ENCODE measurements at places on chromosomes 16 and 17.

DNA sequence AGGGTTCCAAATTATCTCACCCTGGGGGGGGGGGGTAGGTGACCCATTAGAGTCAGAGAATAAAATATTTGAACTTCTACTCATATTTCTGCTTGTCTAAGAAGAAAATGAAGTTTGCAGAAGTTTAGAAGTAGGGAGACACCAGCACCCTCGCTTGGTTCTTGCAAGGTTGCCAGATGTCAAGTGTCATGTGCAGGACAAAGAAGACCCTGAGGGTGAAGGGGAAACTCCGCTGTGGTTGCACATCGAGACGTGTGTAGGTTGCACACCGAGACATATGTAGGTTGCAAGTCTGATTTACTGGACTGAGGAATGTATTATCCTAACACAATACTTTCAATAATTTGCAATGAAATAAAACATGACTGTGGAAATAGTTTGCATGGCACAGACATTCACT, 42.4 kb upstream of the IRF8 start:
- DNase-seq: no peak

- no peak for DNase-seq
Observed at GRCh38 chr17:77450742-77451244, 310.0 kb downstream of the SEC14L1 start.

DNA sequence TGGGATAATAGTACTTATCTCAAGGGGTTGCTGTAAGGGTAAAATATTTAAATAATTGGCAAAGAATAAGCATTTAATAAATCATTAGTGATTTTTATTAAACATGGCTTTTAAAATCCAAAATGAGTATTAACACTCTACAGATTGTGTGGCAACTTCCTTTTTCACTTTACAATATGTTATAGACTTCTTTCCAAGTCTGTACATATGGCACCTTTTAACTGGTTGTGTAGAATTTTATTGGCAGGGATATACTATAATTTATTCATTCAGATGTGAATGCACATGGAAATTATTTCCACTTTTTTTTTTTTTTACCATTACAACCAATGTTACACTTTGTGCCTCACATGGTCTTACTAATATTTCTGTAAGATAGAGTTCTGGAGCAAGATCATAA, 15.7 kb upstream of the NLRP1 start:
- no peak for DNase-seq

- no peak for DNase-seq
Observed at GRCh38 chr17:75731086-75731715, 9.9 kb downstream of the ITGB4 start.

DNA sequence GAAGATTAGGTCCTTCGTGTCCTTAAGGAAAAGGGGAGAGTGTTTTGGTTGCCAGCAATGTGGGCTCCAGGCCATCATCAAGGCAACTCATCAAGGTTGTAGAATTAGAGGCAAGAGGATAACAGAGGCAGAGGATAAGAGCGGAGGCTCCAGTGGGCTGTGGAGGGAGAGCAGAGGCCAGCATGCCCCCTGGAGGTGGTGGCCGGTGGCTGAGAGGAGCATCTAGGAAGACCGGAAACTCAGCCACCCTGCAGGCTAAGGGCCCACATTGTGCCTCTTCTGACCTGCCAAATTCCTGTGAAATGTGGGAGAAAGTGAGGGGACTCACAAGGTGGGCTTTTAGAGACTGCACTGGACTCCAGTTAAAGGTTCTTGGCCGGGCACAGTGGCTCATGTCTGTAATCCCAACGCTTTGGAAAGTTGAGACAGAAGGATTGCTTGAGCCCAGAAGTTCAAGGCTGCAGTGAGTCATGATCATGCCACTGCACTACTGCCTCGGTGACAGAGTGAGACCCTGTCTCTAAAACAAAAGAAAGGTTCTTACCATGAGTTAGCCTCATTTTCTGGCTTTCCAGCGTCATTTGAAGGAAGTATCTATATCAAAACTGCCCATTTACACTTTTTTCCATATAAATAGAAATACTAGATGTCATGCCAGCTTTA, 62.7 kb upstream of the ADORA2B start:
- DNase-seq: no peak

- no peak for DNase-seq
Observed at GRCh38 chr17:48155889-48156611, 48.5 kb downstream of the SNX11 start.

GRCh38 chr17:68381076-68381900, 76.0 kb downstream of the WIPI1 start:
- no peak for DNase-seq

DNA sequence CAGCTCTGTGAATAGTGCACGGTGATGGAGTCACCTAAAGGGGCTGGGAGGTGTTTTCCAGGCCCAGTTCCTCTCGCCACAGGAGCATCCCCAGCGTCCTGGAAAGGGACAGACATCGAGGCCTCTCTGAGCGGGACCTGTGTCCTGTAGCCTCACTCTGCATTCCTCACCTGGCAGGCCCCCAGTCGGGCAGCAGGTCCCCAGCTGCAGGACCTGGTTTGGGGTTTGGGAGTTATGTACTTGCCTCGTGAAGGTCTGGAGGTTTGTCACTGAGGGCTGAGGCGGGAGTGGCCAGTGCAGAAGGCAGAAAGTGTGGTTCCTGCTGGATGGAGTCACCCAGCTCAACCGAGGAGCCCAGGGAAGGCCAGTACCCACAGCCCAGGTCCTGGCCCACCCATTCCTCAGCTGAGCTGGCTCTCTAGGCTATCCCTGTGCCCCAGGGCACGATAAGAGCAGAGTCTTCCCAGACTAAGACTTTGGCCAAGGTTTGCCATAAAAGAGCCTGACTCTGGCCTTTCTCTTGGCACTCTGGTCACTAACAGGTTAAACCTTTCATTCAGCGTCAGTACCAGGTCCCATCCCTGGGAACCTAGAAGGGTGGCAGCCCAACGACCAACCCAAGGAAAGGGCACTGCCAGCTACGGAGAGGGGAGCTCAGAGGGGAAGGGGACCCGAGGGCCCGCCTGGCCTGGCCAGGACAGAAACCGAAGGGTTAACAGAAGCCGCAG, 24.4 kb downstream of the TBX4 start:
- no peak for DNase-seq

- no peak for DNase-seq
Observed at GRCh38 chr16:72111657-72112451, 18.2 kb downstream of the DHX38 start.

DNA sequence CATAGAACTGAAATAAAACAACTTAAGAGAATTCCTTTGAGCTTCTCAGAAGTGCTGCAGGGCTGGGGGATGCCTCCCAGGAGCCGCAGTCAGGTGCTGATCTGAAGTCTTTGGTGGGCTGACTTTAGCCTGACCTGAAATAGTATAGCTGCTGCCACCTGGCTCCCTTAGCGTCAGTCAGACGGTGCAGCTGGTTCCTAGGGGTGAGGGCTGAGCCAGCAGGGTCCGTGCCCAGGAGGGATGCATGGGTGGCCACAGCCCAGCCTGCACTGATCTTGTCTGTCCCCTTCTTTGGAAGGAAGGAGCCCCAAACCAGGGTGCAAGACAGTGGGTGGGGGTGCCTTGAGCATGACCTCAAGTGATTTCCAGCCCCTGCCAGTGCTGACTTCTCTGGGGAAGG, 11.5 kb downstream of the MAPT start:
- DNase-seq: no peak

GRCh38 chr16:24635900-24636610, 93.4 kb upstream of the TNRC6A start:
- DNase-seq: peak; percentile 99

DNA sequence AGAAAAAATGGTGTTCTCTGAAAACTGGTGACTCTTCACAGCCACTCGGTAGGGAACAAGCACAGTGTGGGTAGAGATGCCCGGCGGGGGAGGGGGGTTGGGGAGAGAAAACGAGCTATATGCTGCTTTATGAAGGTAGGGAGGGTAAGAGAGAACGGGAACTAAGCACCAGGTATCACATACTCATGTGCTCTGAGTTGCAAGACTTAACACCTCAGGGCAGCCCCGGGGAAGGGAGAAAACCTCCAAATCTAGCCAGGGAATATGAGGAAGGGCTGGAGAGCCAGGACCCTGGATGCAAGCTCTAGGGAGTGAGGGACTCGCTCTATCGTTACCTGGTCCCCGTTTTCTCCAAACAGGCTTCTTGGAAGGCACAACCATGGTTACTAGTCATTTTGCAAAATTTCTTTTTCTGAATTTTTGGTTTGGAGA, 35.3 kb downstream of the HIC1 start:
- no peak for DNase-seq

GRCh38 chr17:19386974-19387920, at the start of gene MFAP4:
MFAP4 (minus strand) TSS chr17:19387190; CDS start chr17:19387155, 35 bp downstream.
- no peak for DNase-seq

DNA sequence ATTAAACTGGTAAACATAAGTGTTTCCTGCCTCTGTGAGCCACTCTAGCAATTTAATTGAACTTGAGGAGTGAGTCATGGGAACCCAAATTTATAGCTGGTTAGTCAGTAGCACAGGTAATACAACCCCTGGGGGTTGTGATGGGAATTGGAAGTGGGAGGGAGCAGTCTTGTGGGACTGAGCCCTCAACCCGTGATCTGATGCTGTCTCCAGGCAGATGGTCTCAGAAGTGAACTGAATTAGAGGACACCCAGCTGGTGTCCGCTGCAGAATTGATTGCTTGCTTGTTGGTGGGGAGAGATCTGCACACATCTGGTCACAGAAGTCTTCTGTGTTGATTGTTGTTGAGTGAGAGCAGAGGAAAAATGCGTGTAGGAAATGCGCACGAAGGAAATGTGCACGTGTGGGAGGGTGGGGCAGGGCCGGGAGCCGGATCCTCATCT, 7.7 kb upstream of the ST6GALNAC2 start:
- no peak for DNase-seq

GRCh38 chr17:80071116-80071841, 30.1 kb upstream of the GAA start:
- DNase-seq: no peak

GRCh38 chr17:3888343-3889171, 4.3 kb downstream of the CAMKK1 start:
- DNase-seq: peak; percentile 91

DNA sequence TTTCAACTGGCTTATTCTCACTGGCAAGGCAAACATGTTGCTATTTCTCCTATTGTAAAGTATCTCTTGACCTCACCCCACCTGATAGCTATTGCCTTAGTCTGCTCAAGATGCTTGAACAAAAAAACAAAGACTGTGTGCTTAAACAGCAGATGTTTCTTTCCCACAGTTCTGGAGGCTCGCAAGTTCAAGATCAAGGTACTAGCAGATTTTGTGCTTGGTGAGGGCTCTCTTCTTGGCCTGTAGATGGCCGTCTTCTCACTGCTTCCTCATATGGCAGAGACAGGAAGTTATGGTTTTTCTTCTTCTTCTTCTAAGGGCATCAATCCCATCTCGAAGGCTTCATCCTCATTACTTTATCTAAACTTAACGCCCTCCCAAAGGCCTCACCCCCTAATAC, 109.7 kb upstream of the CLEC3A start:
- DNase-seq: no peak

DNA sequence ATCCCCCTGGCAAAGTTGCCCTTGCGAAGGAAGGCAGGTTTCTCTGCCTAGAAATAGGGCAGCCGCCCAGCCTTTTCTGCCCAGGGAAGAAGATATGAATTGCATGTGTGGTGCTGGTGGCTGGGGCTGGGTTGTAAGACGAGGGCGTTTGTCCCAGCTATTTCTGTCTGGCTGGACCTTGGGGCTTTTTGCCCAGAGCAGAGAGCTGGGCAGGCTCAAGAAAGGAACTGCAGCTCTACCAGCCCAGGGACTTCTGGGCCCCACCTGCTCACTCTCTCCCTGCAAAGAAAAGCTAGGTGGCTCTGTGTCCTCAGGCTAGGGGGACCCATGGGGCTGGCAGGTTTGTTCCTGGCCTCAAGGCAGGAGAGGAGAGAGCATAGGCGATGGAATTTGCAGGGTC, 586 bp downstream of the CACNG1 start:
- no peak for DNase-seq

DNA sequence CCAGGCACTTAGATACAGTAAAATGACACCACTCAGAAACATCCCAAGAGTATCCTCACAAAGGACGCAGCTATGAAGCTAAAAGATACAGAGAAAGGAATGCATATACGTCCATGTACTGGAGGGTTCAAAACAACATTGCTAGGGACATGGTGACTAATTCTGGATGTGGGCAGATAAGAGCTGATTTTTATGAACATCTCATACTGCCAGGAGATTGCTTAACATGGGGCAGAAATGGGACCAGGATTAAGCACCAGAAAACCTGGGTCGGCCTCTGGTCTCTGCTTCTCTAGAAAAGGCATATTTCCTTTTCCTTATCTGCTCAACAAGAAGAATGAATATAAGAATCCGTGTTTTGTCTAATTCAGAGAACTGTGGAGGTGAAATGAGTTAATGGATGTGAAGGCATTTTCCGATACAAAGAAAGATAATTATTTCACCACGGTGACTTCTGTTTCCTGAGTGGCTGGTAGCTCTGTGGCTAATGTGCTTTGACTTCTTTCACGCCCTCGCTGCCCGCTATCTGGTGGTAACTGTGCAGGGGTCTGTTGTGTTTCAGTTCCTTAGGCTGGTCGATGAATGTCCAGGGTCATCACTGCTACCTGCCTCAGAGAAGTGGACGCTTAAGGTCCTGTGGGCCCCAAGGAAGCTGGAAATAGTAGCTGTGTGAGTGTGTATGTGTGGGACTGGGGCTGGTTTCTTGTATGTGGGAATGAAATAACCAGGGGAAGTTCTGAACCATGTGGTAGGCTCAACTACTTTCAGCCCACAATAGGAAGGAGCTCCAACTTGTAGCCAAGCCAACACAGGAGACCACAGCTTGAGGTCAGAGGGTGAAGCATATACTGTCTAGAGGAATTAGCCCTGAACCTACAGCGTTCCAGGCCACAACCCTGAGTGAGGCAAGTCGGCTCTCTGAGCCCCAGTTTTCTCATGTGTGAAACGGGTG, 15.8 kb upstream of the CCL5 start:
- no peak for DNase-seq

GRCh38 chr17:38732376-38733281, 2.5 kb downstream of the CISD3 start:
- DNase-seq: no peak

DNA sequence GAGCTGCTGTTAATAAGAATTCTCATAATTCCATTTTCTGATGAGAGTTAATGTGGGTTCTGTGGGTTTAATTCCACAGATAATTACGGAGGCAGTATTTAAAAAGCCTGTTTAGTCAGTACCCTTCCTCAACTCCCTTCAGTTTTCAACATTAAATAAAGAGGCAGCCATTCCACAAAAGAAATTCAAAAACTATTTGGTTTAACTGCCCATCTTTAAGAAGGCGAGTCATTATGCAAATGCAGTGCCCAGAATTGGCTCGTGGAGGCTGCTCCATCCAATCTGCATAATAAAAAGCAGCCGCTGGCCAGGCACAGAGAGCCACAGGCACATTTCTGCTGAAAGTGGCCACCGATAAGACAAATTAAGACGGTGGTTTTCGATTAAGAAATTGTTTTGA, 194.4 kb upstream of the TOX3 start:
- no peak for DNase-seq

All from ACHN (cell line).